ENCODE measurements at places on chromosomes 3 and 15. TPM values are rescaled to one million over a fixed set of nuclear protein-coding genes. Genes with fewer than 3 reads are reported as not detected.
A peak's percentile ranks its signal among the peaks of the same experiment; 100 is the strongest.

The NLGN1 gene
- not detected for total RNA-seq

The EPHA6 gene
- not detected for total RNA-seq

The UMPS gene
- 26.8 TPM for total RNA-seq

The CCDC80 gene
- not detected for total RNA-seq

The ITIH3 gene
- total RNA-seq, result not detected

The C3orf49 gene
- not detected for total RNA-seq

The OR5H15 gene
- total RNA-seq, result not detected

The CACNA2D2 gene
- 4.9 TPM for total RNA-seq

DNA sequence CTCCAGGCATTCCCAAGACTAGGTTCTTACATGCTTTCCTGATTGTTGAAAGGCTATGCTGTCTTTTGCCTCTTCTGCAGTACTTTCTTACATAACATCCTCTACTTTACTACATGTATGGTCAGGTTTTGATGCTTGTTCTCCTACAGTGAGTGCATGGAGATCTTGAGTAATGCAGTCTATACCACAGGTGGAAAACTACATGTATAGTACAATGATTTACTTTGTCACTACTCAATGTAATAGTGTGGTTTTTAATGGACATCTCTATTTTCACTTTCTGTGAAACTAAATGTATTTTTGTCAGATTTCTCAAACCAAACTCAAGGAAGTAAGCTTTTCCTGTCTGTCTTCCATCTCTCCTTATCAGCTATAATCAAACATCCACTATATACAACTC lies 657.0 kb downstream of the TUSC7 start:
- H3K27me3 ChIP-seq, result no peaks in the 10 kb centered on the region
- no peak overlapping the region for H3K27ac ChIP-seq
- H3K4me3 ChIP-seq, result no peak overlapping the region
- no peaks in the 10 kb centered on the region for H3K4me1 ChIP-seq

GRCh38 chr3:155656466-155656865 lies 88.4 kb downstream of the PLCH1 start:
- H3K36me3 ChIP-seq, result no peaks in the 10 kb centered on the region
- no peaks in the 10 kb centered on the region for H3K4me1 ChIP-seq
- H3K27ac ChIP-seq, result no peak overlapping the region
- H3K4me3 ChIP-seq, result no peak overlapping the region
- no peak for DNase-seq

- peaks cover 50% of the 10 kb centered on the region for H3K36me3 ChIP-seq
- H3K27ac ChIP-seq, result peak overlapping the region; percentile 100
- DNase-seq, result no peak
These were observed 3.5 kb downstream of the CHD2 start for GRCh38 chr15:92903631-92903965.

GRCh38 chr15:51193526-51193925 lies 98.8 kb upstream of the TNFAIP8L3 start:
- no peaks in the 10 kb centered on the region for H3K36me3 ChIP-seq
- H3K4me1 ChIP-seq, result peaks cover 3% of the 10 kb centered on the region
- no peak overlapping the region for H3K4me3 ChIP-seq
- peaks cover 10% of the 10 kb centered on the region for H3K27me3 ChIP-seq
- no peak overlapping the region for H3K27ac ChIP-seq

- H3K4me1 ChIP-seq, result peaks cover 18% of the 10 kb centered on the region
- no peak for DNase-seq
- no peak overlapping the region for H3K4me3 ChIP-seq
- no peak overlapping the region for H3K27ac ChIP-seq
- H3K27me3 ChIP-seq, result no peaks in the 10 kb centered on the region
These were observed 3.4 kb upstream of the CPOX start for GRCh38 chr3:98596541-98597500.

Measured in naive thymus-derived CD8-positive, alpha-beta T cell (primary cell).